ENCODE measurements at places on chromosomes 2 and 18.

GRCh38 chr2:159922563-159922962 lies 124.6 kb upstream of the CD302 start:
- no peak for DNase-seq

GRCh38 chr2:188993247-188993646 lies 19.1 kb downstream of the COL3A1 start:
- no peak for DNase-seq

DNA sequence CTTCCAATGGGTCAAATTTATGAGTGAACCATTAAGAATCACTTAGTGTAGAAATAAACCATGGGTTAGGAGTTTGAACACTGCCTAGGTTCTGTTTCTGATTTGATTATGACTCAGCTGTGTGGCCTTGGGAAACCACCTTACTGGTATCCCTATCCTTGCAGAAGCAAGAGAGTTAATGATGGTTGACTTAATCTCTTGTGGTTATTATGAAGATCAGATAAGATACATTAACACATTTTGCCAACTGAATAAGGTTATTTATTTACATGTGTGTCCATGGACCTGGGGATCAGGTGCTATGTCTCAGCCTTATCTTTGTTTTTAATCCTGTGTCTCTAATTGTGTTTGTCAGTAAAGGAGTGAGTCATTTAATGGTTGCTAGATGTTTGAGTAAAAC lies 5.4 kb upstream of the KCNJ13 start:
- no peak for DNase-seq

DNA sequence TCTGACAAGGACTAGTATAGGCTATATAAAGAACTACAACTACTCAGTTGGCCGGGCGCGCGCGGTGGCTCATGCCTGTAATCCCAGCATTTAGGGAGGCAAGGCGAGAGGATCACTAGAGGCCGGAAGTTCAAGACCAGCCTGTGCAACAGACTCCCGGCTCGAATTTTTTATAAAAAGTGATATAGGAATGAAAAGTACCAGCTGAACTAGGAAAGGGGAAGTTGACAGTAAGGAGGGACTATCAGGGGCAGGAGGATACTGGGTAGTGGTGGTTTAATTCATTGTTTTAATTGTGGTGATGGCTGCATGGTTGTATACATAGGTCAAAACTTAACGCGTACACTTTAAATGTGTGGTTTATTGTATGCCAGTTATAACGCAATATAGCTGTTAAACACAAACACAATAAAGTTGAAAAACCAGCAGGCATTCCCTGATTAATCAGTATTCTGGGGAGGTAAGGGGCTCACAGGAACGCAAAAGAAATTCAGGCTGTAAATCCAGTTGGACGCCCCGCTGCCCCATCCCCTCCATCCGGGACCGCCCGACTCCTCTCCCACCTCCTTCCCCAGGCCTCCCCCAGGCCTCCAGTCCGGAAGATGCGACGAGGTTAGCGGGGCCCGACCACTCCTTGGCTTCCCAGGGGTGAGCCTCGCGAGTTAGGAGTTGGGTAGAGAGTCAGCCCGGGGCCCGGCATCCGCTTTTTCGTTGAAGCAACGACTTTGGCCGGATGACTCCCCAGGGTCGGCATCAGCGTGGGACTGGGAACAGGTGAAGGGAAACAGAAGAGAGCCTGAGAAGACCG lies 746 bp upstream of the POLR1B start:
- DNase-seq = peak; percentile 66

DNA sequence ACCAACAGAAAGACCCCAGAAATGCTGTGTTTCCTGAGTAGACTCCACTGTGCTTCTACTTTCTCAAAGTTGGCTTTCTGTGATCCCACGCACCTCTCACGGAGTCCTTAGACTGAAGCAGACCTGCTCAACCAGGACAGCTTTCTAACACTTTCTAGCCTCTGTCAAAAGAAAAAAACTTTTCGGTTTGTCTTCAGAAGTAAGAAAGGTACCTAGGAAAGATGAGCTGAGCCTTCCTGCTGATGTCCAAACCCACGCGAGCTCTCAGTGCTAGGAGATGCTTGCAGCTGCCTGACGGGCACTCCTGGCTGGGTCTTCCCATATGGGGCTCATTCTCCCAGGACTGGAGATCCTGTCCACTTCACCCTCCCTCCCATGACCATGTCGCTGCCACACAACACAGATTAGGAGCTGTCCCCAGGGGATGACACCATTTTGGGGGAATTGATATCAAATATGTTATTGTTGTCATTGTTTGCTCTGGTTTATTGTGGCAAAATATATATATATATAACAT lies 49.2 kb upstream of the DAPL1 start:
- DNase-seq = no peak

DNA sequence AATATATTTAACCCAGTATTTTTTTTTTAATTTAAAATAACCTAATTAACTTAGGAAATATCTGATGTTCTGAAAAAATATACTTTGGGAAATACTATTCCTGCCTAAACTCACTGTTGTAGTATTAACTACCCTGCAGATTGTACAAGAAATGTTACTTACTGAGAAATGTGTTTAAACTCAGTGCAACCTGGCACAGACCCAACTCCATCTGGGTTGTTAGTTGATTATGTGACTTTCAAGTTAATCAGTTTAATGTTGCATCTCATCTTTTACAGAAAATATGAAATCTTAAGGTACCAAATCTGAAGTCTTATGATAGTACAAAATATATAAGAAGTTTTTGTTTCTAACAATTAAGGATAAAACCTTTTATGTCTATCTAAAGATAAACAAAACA lies 27.3 kb downstream of the VAPA start:
- no peak for DNase-seq

DNA sequence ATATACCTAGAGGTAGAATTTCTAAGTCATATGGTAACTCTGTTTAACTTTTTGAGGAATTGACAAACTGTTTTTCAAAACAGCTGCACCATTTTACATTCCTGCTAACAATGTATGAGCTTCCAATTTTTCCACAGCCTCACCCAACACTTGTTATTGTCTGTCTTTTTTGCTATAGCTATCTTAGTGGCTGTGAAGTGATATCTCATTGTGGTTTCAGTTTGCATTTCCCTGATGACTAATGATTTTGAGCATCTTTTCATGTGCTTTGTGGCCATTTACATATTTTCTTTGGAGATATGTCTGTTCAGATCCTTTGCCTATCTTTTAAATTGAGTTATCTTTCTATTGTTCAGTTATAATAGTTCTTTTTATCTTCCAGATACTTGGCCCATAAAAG lies 273.8 kb downstream of the AGPS start:
- no peak for DNase-seq

DNA sequence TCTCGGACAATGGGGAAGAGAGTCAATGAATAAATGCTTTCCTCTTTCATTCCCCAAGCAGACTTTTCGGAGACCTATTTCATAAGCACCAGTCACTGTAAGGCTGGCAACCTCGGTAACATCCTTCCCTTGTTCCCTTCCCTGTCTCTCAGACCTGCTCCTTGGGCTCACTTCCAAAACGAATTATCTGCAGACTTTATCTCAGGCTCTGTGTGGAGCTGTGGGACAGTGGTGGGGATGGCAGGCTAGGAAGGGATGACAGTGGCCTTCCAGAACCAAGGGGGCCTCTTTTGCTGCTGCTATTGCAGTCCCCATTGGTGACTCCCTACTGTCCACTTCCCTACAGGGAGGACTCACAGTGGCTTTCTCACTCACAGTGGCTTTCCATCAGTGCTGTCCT lies 185.6 kb upstream of the MEX3C start:
- no peak for DNase-seq
